ENCODE measurements at places on chromosomes 11 and 22.

- peak; percentile 88 for DNase-seq
These were observed 66.2 kb upstream of the NECTIN1 start for GRCh38 chr11:119795231-119795630.

GRCh38 chr11:125207866-125208425 lies 43.4 kb downstream of the PKNOX2 start:
- DNase-seq = no peak

GRCh38 chr22:29581799-29582198 lies 886 bp upstream of the NIPSNAP1 start:
- DNase-seq = no peak

- no peak for DNase-seq
These were observed 199.9 kb downstream of the IGLL1 start for GRCh38 chr22:23380230-23380573.

- DNase-seq = no peak
These were observed 56.2 kb downstream of the KCNJ4 start for GRCh38 chr22:38398609-38399461.

DNA sequence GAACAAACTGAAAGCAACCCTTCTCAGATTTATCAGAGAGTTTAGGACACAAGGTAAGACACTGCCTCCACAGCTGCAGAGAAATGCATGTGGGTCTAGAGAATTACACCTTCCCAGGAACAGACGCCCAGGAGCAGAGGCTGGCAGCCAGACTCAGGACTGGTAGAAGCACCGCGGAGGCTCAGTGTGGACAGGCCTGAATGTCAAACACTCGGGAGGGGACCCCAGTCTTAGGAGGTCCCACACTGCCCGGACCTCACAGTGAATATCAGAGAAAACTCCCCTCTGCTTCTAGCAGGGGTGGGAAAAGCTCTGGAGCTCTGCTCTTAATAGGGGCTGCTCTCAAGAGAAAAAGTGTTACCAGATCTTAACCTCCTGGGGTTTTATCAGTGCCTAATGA lies 952.7 kb downstream of the BRD1 start:
- DNase-seq = no peak

DNA sequence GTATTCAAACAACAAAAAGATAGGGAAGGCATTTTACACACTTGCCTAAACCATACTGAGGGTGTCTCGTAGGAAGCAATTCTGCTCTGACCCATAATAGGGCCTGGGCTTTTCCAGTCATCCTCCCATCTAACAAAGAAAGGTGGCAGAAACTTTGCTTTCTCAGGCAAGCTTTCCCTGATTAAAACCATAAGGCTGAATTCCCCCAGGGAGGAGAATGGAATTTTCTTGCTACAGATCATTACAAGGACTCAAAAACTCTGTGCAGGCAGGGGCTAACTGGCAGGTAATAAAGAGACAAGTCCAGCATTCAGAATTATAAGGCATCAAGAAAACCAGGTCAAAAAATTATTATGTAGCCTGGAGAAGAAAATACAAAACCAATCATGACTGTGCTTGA lies 90.4 kb downstream of the RBFOX2 start:
- peak; percentile 25 for DNase-seq

- DNase-seq = no peak
These were observed 82.5 kb upstream of the SORL1-AS1 start for GRCh38 chr11:121535129-121535796.

GRCh38 chr11:113814181-113814580 lies 34.6 kb downstream of the CLDN25 start:
- no peak for DNase-seq

GRCh38 chr22:46198274-46198673 lies 47.9 kb downstream of the PPARA start:
- no peak for DNase-seq

GRCh38 chr22:32728291-32728690 lies 73.2 kb upstream of the TIMP3 start:
- DNase-seq = no peak

DNA sequence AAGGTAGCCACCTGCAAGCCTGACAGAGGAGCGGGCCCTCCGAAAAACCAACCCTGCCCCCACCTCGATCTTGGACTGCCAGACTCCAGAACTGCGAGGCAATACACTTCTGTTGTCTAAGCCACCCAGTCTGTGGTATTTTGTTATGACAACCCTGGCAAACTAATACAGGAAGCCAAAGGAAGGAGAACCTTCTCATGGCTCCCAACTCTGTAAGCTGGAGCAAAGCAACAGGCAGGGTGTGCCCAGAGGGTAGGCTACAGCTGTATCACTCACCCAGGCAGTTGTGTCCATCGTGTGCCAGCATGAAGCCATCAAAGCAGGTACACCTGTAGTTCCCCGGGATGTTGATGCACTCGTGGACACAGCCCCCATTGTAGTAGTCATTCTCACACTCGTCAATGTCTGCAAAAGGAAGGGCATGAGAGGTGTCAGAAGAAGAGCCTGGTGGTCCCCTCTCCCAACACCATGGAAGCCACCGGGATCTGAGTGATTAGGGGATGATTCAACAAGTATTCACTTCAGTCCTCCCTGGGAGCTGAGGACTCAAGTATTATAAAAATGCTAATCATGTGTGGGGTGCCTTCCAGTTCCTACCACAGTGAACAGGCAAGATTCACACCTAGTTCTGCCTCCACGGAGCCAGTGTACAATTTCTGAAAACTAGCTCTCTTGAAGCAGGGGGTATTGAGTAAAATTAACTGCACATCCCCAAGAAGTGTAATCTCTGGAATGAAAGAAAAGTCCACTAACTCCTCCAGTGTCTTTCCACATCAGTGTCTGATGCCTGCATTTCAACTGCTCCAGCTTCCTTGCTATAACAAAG lies 23.3 kb downstream of the SCUBE1 start:
- no peak for DNase-seq

DNA sequence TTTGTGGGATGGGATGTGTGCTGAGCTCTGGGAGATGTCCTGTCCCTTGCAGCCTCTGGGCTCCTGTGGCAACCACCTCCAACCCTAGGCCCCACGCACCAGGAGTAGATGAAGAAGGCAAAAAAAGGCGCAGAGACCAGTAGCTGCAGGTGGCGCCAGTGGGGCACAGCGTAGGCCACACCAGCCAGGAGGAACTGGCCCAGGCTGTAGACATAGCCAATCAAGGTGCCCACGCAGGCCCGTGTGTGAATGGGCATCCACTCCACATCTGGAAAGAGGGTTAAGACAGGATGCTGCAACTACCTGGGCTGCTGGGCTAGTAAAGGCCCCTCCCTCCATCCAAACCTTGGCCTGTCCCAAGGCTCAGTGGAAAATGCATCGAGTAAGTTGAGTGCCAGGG lies 3.0 kb downstream of the SLC22A6 start:
- no peak for DNase-seq
